Activated CD8-positive, alpha-beta memory T cell treated with anti-CD3 and anti-CD28 coated beads, Interleukin-2, amount 10 ng/mL, durations not matched to agents 7 days and 5 days (primary cell): ENCODE measurements at places on chromosomes 5 and 9. TPM values are rescaled to one million over a fixed set of nuclear protein-coding genes. Genes with fewer than 3 reads are reported as not detected.

- DNase-seq: no peak
Observed at GRCh38 chr9:22156586-22156985, 147.5 kb upstream of the CDKN2B start.

Gene FOXI1
- total RNA-seq: not detected

- no peak for DNase-seq
Observed at GRCh38 chr5:71882826-71883741, 164.0 kb downstream of the CARTPT start.

Gene CHD1
- 49.3 TPM for total RNA-seq

- DNase-seq: no peak
Observed at GRCh38 chr9:129930743-129931142, 95.5 kb downstream of the USP20 start.

Gene ARHGEF28
- total RNA-seq: not detected

- no peak for DNase-seq
Observed at GRCh38 chr5:103435136-103435889, 127.3 kb downstream of the NUDT12 start.

- DNase-seq: no peak
Observed at GRCh38 chr9:21576331-21577189, 94.4 kb upstream of the IFNE start.

GRCh38 chr5:148583421-148583965, 70.8 kb downstream of the HTR4 start:
- no peak for DNase-seq

DNA sequence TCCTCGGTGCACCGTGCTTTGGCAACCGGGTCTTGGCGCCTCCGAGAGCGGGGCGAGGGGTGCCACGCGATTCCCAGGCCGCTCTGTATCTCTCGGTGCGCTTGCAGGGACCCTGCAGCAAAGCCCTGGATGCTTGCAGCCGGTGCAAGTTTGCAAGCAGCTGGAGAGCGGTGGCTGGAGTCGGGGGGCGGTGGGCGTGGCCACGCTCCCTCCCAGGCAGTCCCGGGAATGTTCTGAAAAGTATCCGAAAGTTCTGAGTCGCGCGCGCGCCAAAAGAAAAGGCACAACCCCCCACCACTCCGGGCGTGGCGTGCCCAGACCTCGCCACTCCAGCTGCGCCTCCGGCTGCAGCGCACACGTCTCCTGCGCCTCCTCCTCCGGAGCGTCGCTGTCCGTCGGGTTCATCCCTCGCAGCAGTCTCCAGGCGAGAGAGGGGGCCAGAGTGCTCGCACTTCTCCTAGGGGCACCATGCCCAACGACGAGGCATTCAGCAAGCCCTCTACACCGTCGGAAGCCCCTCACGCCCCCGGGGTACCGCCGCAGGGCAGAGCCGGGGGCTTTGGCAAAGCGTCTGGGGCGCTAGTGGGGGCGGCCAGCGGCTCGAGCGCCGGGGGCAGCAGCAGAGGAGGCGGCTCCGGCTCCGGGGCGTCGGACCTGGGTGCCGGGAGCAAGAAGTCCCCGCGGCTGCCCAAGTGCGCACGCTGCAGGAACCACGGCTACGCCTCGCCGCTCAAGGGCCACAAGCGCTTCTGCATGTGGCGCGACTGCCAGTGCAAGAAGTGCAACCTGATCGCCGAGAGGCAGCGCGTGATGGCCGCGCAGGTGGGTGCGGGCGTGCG, at the start of gene DMRT1:
Gene DMRT1 (plus strand): TSS at position 327 of the 839 bp plus-strand sequence. CDS start 142 bp downstream, at position 469.
- DNase-seq: no peak

GRCh38 chr5:103264508-103264907, 5.9 kb downstream of the MACIR start:
- DNase-seq: no peak

- no peak for DNase-seq
Observed at GRCh38 chr5:141042555-141042954, 8.6 kb upstream of the PCDHB1 start.

DNA sequence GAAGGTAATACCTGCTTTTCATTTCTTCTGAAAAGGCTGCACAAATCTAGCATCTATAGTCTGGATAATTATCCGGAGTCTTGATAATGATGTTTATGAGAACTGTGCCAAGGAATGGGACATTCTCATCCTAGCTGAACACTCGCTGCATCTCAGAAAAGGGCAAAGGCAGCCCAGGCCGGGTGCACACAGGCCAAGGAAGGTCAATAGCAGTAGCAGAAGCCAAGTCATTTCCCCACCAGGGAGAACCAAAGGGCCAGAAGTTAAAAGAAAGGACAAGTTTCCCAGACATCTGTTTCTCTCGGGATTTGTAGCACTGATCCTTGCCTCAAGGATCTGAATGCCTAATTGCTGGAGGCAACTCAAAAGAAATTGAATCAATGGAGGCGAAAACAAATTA, 66.1 kb upstream of the ANKRD55 start:
- no peak for DNase-seq

GRCh38 chr9:30846651-30847050, 1537.8 kb upstream of the ACO1 start:
- DNase-seq: no peak

DNA sequence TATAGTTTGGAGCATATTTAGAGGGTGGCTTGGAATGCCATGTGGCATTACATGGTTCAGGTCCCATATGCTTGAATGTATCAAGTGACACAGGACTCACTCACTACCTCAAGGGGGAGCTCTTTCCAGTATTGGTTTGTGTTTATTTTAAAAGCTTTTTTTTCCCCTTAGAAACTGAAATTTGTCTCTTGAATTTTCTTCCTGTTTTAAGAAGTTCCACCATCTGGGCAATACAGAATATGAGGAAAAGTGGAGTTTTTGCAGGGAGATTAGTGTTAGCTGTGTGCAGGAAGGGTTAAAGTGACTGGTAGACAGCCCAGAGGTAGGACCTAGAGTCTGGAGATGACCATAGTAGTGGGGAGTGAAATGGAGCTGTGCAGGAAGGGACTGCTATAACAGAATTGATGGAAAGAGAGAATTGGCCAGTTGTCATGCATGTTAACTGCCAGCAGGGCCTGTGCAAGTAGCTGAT, 36.6 kb downstream of the CTNNA1 start:
- no peak for DNase-seq

Gene SARDH
- total RNA-seq: 0.38 TPM

GRCh38 chr9:114430457-114430856, 42.7 kb upstream of the AKNA start:
- no peak for DNase-seq

Gene DNAI1
- not detected for total RNA-seq

- DNase-seq: no peak
Observed at GRCh38 chr5:128838623-128839022, 126.7 kb upstream of the SLC27A6 start.

Gene STK32A
- not detected for total RNA-seq

DNA sequence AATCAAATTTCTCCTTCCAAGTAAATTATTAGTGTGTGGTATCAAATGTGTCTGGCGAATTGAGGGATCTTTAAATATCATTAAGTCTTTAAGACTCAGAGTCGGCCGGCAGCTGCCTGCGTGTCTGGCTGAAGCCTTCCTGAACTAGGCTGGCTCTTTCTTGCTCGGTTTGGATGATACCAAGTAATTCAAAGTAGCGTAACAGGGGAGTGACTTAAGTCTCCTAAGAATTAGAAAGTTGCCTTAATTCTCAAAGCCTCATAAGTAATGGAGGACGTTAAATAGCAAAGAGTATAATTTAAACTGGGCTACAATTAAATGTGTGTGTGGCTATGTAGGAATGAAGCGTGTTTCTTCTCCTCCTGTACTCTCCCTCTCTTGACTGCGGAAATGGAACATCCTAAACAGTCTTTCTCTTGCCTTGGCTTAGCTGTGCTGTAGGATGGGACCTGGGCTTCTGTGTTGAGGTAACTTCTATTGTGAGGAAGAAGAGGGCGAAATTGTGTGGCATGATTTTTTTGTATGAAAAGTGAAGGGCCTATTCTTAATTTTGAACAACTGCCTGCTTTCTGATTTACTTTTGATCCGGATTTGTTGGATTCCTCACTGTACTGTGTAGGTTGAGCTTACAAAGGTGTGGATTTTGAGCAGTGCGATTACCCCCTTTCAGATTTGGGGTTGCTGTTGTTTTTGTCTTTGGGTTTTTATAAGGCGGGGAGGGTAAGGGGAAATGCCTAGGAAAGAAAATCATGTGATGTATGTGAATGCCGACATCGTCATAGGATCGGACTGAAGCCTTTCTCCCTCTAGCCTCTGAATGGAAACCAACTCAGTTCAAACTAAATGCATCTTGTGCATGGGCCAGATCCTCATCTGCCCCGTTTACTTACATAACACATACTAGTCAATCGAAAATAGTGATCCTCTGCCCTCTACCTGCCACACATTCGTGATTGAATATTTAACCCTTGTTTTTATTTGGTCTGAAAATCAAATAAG, 29.9 kb downstream of the CPEB4 start:
- peak; percentile 69 for DNase-seq
